ENCODE measurements at places on chromosomes 11 and 22. TPM values are rescaled to one million over a fixed set of nuclear protein-coding genes. Genes with fewer than 3 reads are reported as not detected.
A peak's percentile ranks its signal among the peaks of the same experiment; 100 is the strongest.

DNA sequence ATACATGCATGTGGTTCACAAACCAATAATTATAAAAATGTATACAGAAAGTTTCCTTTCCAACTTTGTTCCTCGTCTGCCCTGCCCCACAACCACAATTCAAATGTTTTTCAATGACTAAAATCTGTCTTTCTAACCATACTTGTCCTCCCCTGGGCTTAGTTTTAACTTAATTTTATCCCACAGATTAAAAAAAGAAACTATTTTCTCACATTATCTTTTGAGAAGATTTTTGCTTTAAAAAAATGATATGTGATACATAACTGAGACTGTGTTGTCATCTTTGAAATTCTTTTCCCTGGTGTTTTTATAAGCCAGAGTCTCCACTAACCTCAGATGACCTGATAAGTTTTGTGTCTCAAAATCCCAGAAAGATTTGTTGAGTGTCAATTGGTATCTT is 79.0 kb downstream of the FDX1 start:
- H3K36me3 ChIP-seq, result peaks cover 1% of the 10 kb centered on the region
- no peak for DNase-seq
- no peak overlapping the region for H3K27ac ChIP-seq
- H3K4me3 ChIP-seq, result no peak overlapping the region

GRCh38 chr11:128188346-128189004 is 398.9 kb downstream of the ETS1 start:
- no peak overlapping the region for H3K27ac ChIP-seq
- no peak for DNase-seq
- H3K4me3 ChIP-seq, result no peak overlapping the region

DNA sequence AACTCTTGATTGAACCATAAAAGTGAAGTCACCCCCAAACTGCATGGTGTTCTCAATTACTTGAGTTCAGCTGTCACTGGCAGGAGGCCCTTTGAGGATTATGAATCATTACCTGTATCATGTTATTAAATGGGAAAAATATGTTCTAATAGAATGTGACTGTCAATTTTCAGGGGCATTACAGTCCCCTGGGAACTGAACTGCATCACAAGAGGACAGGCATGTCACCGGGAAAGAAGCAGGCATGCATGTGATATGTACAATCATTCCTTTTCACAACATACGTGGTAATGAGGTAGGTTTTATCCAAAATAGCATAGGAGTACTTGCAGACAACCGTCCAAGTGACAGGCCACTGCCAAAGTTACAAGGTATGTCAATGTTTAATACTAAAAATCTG is 165.8 kb downstream of the MAML2 start:
- no peak overlapping the region for H3K27ac ChIP-seq
- peaks cover 23% of the 10 kb centered on the region for H3K4me1 ChIP-seq
- H3K36me3 ChIP-seq, result peaks cover 27% of the 10 kb centered on the region
- H3K4me3 ChIP-seq, result no peak overlapping the region
- no peaks in the 10 kb centered on the region for H3K27me3 ChIP-seq
- DNase-seq, result no peak

DNA sequence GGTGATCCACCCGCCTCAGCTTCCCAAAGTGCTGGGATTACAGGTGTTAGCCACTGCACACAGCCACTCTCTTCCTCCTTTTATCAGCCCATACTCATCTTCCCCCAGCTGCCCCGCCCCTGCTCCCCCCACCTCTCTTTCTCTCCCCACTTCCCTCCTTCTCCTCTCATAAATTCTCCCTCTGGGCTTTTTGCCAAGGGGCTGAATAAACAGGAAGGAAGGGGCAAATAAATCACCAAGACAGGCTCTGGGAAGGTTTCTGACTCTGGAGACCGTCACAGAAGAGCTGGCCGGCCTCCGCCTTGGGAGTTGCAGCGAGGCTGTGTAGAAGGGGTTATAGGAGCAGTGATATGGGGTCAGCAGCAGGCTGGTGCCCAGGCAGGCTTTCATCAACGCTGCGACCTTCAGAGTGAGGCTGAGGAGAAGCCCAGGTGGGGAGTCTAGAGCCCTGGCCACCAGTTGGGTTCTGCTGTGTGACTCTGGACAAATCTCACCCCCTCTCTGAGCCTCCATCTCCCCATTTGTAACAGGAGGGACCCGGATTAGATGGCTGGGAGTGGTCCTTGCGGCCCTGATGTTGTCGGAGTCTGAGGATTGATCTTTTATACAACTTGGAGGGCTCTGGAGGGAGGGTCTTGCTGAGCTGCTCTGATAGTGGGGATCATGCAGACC is 62.6 kb upstream of the RASD2 start:
- H3K27me3 ChIP-seq, result peaks cover 12% of the 10 kb centered on the region
- no peaks in the 10 kb centered on the region for H3K36me3 ChIP-seq
- H3K27ac ChIP-seq, result no peak overlapping the region
- H3K4me1 ChIP-seq, result peaks cover 9% of the 10 kb centered on the region
- no peak overlapping the region for H3K4me3 ChIP-seq

- DNase-seq, result peak; percentile 98
- peaks cover 41% of the 10 kb centered on the region for H3K36me3 ChIP-seq
Observed at GRCh38 chr11:73982990-73983740, 522 bp upstream of the UCP2 start.

- H3K4me1 ChIP-seq, result no peaks in the 10 kb centered on the region
- H3K27ac ChIP-seq, result no peak overlapping the region
- DNase-seq, result no peak
- H3K36me3 ChIP-seq, result no peaks in the 10 kb centered on the region
- no peaks in the 10 kb centered on the region for H3K27me3 ChIP-seq
Observed at GRCh38 chr11:29173660-29174062, 843.2 kb downstream of the KCNA4 start.

GRCh38 chr11:60477035-60477445 is 15.5 kb upstream of the MS4A12 start:
- peaks cover 30% of the 10 kb centered on the region for H3K27me3 ChIP-seq
- no peak overlapping the region for H3K4me3 ChIP-seq
- no peak for DNase-seq
- no peaks in the 10 kb centered on the region for H3K4me1 ChIP-seq

DNA sequence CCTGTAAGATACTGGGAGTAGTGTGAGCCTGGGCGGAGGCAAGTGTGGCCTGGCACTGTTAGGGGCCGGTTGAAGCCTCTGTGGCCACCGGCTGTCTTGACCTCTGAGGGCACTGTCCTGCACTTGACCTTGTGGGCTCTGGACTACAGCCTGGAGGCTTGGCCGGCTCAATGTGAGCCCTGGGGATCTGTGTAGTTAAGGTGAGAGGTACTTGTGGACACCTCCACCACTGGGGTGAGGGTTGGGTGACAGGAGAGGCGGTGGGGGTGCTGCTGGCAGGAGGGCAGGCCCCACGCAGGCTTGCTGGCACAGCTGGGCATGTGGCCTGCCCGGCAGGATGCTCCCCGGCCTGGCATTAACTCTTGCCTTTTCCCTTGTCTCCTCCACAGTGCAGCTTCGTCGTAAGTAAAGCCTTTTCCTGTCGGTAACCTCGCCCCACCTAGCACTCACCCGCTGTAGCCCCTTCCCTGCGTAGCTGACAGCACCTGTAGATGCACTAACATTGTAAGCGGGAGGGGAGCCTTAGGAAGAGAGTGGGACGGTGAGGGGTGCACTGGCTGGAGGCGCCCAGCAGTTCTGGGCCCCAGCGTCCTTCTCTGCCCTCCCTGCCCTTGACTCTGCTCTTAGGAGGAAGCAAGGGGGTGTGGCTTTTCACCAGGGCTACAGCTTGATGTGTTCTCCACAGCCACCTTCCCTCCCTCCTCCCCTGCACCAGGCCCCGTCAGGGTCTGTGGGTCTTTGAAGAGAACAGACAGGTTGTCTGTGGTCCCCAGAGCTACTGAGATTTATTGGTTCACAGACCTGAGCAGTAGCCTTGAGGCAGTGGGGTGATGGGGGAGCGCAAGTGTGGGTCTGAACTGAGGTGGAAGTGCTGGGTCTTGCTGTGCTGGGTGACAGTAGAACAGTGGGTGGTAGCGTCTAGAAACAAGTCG is 17.6 kb downstream of the INCENP start:
- no peaks in the 10 kb centered on the region for H3K27me3 ChIP-seq
- no peak overlapping the region for H3K4me3 ChIP-seq
- peak; percentile 27 for DNase-seq
- H3K27ac ChIP-seq, result no peak overlapping the region
- peaks cover 1% of the 10 kb centered on the region for H3K4me1 ChIP-seq

DNA sequence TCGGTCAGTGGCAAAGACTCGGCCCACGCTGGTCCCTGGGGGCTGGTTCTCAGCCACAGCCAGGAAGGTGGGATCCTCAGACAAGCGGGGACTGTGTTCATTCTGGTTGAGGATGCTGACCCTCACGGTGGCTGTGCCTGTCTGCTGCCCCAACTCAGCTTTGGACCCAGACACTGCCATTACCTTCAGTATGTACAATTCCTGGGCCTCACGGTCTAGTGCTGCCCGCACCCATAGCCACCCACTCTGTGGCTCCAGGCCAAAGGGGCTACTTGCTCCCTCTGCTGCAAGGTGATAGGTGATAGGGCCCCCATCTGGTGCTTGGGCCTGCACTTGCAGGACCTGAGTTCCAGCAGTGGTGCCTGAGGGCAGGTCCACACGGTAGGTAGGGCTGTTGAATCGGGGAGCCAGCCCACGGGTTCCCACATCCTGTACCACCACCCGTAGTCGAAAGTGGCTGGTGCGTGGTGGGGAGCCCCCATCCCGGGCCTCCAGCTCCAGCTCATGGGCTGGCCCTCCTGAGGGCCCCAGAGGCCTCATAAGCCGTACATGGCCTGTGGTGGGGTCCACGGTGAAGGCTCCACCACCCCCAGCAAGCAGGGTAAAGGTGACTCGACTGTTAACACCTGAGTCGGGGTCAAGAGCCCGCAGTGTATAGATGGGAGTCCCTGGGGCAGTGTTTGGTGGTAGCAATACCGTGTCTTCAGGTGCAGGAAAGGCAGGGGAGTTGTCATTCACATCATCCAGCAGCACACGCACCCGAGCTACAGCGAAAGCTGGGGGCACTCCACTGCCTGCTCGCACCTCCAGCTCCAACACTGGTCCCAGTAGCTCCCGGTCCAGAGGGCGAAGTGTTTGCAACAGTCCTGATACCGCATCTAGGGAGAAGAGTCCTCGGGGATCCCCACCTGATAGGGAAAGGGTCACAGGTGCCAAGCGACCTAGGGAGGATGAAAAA is 13.2 kb upstream of the TPP1 start:
- no peak for DNase-seq
- H3K27me3 ChIP-seq, result no peaks in the 10 kb centered on the region
- no peaks in the 10 kb centered on the region for H3K36me3 ChIP-seq
- H3K4me1 ChIP-seq, result peaks cover 11% of the 10 kb centered on the region
- H3K4me3 ChIP-seq, result no peak overlapping the region

DNA sequence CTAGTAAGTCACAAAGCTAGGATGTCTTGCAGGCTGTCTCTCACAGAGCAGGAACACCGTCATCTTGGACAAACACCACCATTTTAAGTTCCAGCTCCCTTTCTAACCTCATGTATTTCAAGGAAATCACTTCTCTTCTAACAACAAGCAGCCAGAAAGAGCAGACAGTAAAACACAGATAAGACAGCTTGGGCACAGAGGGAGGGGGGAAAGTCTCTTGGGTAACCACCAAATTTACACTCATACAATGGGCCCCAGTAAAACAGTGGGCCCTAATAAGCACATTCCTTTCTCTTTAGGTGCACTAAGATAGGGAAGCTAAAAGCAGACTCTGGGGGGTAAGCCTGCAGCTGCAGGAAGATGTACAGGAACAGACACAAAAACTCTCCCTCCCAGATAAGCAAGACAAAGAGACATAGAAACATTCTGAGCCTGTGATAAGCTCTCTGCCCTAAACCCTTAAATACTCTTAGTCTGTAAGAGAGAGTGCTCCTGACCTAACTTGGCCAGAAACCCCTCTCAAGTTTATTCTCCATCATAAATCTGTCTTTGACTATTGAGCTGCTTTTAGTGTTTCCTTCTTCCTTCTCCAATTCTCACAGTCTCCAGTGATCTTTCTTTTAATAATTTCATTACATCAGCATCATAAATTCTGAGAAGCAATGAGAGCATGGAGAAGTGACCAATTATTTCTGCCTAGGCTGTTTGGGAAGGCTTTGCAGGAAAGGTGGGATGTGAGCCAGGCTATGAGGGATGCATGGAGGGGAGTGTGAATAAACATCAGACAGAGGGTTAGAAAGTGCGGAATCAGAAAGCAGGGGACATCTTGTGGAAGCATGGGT is 7.4 kb downstream of the OR10D3 start:
- no peaks in the 10 kb centered on the region for H3K4me1 ChIP-seq
- H3K27me3 ChIP-seq, result peaks cover 19% of the 10 kb centered on the region
- H3K4me3 ChIP-seq, result no peak overlapping the region
- H3K27ac ChIP-seq, result no peak overlapping the region
- H3K36me3 ChIP-seq, result no peaks in the 10 kb centered on the region
- DNase-seq, result no peak

- no peak overlapping the region for H3K27ac ChIP-seq
- no peak for DNase-seq
- no peak overlapping the region for H3K4me3 ChIP-seq
- H3K36me3 ChIP-seq, result peaks cover 2% of the 10 kb centered on the region
- H3K4me1 ChIP-seq, result peaks cover 23% of the 10 kb centered on the region
Observed at GRCh38 chr11:119342023-119342300, 1.3 kb upstream of the C1QTNF5 start.

GRCh38 chr22:48968201-48968959 is 859.3 kb downstream of the BRD1 start:
- no peaks in the 10 kb centered on the region for H3K36me3 ChIP-seq
- no peak overlapping the region for H3K27ac ChIP-seq
- no peaks in the 10 kb centered on the region for H3K4me1 ChIP-seq
- peaks cover 8% of the 10 kb centered on the region for H3K27me3 ChIP-seq
- H3K4me3 ChIP-seq, result no peak overlapping the region
- no peak for DNase-seq

DNA sequence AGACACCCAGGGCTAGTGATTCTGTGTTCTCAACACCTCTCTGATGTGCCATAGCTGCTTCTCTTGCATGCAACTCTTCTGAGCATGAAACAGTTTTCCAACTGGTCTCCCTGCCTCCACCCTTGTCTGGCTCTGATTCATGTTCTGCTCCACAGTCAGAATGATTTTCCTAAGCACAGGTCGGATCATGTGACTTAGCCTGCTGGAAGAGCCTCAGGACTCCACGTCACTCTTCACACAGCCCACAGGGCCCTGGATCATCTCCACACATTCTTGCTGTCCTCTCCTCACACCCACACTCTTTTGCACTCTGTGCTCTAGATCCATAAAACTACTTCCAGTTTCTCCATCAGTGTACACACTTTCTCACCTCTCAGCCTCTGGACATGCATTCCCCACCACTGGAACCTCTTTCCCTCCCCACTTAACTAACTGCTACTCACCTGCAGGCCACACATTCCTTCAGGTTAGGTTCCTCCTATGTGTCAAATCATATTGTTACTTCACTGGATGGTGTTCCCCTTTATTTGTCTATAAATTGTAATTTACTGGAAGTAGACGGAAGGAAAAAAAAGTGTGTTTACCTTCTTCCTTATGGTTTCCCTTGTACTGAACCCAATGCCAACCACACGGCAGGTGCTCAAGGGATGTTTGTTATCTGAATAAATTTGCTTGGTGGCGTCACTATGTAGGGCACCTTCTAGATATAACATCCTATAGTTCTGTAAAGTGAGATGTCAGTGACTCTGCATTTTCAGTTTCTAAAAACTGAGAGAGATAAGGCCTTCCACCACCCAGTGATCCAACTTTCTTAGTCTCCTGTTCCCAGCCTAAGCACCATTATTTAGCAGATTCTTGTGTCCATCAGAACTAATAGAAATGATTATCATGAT is 133.7 kb downstream of the ETS1 start:
- H3K27ac ChIP-seq, result peak overlapping the region; percentile 38
- H3K27me3 ChIP-seq, result no peaks in the 10 kb centered on the region
- H3K4me1 ChIP-seq, result peaks cover 61% of the 10 kb centered on the region
- DNase-seq, result no peak
- H3K36me3 ChIP-seq, result peaks cover 46% of the 10 kb centered on the region

Gene ESAM
- total RNA-seq, result 0.16 TPM

Gene ACTN3
- not detected for total RNA-seq

Gene LINC01488
- total RNA-seq, result not detected

Gene APOBEC3F
- 39.8 TPM for total RNA-seq

Gene C1QTNF6
- 6.7 TPM for total RNA-seq

Gene SLC22A12
- total RNA-seq, result not detected

Measured in activated CD8-positive, alpha-beta memory T cell treated with anti-CD3 and anti-CD28 coated beads, Interleukin-2, amount 10 ng/mL, durations not matched to agents 7 days and 5 days (primary cell).